ENCODE measurements at places on chromosomes 2 and 18.

DNA sequence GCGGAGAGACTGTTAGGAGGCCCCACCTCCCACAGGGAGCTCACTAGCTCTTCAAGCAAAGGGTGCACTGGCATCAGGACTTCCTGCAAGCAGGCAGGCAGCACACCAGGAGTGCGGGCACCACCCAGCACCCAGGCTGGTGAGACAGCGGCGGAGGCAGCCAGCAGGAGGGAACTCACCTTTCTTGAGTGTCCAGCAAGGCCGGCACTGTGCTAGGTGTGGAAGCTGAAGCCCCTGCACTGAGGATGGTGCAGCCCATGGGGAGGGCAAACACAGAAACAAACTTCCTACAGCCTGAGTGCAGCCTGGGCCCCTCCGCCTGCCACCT, 100.7 kb upstream of the ID2 start:
- DNase-seq: peak; percentile 30

- DNase-seq: no peak
Measured at GRCh38 chr2:178197791-178198190, 3.5 kb downstream of the OSBPL6 start.

DNA sequence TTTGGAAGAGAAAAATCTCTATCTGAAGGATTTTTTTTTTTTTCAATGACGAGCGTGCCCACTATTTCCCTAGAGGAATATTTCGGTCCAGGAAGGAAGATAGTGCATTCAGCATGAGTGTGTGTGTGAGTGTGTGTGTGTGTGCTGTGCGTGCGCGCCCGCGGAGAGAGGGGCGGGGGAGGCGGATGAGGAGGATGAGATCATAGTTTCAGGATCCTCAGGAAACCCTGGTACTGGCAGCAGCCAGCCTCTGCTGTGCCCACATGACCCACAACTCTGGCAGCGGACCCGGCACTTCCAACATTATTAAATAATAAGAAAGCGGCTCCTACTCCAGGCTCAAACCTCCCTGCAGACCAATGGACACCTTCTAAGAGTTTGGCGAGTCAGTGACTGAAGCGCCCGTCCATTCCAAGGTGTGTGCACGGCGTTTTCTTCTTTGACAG, 217.0 kb upstream of the DTNA start:
- DNase-seq: no peak

GRCh38 chr2:189265696-189266320, 86.2 kb upstream of the COL5A2 start:
- DNase-seq: no peak

- no peak for DNase-seq
Measured at GRCh38 chr2:232890896-232891601, 21.0 kb downstream of the SNORC start.
